ENCODE measurements at places on chromosomes 2 and 18.

GRCh38 chr2:85666435-85667316 lies 1.3 kb downstream of the SFTPB start:
- ATAC-seq, result no peak

DNA sequence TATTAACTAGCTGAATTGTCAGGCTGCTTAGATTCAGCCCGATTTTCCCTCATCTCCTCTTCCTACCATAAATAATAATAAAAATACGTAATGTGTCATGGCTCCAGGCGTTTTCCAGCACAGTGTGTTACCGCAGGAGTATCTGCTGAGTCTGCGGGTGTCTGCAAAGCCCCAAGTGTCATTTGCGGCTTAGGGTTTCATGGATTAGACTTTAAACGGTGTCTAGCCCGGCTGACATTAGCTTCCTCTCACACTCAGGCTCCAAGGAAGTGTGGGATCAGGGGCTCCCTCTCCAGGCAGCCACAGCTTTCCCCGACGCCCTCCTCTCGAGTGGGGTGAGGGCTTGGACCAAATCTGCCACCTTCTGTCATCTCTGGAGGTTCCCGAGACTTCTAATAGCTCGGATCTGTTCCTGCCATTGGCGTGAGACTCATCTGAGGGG lies 14.1 kb upstream of the HOXD1 start:
- ATAC-seq, result no peak

DNA sequence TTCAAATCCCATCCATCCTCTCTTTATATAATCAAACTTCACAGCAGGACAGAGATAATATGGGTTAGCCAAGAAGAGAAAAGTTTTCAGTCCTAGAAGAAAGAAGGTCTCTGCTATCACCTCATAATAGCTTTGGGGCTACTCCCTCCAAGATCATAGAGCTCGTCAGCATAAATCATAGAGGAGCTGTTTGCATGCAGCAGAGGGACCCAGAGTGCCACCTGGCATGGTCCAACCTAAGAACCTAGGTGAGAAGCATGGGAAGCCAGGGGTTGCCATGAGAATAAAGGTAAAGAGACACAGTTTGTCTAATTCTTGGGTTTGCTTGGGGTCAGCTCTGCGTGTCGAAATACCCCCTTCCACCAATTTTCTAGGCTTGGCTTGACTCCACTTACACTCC lies 87.1 kb upstream of the CYP1B1 start:
- no peak for ATAC-seq

DNA sequence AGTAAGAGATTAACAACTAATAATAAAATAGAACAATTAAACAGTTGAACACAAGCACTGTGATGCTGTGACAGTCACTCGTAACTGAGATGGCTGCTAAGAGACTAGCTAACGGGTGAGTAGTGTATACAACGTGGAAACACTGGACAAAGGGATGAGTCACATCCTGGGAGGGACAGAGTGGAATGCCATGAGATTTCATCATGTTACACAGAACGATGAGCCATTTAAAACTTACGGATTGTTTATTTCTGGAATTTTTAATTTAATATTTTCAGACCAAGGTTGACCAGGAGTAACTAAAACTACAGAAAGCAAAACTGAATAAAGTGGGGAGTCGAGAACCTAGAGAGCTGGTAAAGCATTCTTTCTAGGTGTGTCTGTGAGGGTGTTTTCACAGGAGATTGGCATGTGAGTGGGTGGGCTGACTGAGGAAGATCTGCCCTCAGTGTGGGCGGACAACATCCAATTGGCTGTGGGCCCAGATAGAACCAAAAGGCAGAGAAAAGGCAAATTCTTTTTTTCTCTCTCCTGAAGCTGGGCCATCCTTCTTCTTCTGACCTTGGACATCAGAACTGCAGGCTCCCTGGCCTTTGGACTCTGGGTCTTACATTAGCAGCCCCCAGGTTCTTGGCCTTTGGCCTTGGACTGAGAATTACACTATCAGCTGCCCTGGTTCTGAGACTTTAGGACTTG lies 14.6 kb downstream of the TMSB10 start:
- ATAC-seq, result peak; percentile 68

DNA sequence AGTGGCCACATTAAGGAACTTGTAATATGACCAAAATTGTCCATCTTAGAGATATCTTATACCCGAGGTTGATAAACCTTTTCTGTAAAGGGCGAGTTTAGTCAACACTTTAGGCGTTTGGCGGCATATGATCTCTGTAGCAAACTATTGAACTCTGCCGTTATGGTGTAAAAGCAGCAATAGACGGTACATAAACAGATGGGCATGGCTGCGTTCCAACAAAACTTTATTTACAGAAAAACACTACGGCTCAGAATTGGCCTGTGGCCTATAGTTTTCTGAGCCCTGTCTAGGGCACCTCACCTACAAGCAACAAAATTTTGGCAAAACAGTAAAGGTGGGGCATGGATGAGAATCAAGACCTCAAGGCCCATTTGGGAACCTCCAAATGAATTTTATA lies 121.9 kb upstream of the HAAO start:
- no peak for ATAC-seq

- no peak for ATAC-seq
Observed at GRCh38 chr2:71776227-71776626, 322.9 kb downstream of the DYSF start.

DNA sequence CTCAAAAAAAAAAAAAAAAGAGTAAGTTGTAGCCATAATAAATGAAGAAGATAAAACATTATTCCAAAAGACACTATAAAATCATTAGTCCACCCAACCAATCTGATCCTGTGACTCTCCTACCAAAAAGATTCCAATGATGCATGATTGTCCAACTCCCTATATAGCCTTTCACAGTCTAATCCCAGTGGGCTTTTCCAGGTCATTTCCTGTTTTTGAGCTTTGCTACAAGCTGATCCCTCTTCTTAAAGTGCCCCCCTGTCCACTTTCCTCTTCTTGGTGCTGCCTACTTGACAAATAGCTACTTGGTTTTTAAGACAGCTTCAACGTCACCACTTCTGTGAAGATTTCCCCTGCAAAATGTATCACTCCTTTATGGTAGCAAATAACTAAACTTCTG lies 88.4 kb downstream of the SEMA4F start:
- no peak for ATAC-seq

DNA sequence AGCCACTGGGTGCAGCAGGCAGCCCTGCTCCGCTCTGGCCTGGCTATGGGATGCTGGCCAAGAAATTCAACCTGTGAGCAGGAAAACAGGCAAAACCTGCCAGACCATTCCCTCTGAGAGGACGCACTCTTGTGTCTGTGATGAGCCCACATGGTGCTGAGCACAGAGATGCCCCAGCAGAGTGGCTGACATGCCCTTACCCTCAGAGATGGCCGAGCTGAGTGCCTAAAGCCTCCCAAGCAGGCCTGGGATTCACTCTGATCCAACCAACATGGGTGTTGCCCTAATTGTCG lies 34.3 kb upstream of the TAF1B start:
- no peak for ATAC-seq

- no peak for ATAC-seq
Observed at GRCh38 chr2:231144896-231145295, 20.1 kb upstream of the HTR2B start.

DNA sequence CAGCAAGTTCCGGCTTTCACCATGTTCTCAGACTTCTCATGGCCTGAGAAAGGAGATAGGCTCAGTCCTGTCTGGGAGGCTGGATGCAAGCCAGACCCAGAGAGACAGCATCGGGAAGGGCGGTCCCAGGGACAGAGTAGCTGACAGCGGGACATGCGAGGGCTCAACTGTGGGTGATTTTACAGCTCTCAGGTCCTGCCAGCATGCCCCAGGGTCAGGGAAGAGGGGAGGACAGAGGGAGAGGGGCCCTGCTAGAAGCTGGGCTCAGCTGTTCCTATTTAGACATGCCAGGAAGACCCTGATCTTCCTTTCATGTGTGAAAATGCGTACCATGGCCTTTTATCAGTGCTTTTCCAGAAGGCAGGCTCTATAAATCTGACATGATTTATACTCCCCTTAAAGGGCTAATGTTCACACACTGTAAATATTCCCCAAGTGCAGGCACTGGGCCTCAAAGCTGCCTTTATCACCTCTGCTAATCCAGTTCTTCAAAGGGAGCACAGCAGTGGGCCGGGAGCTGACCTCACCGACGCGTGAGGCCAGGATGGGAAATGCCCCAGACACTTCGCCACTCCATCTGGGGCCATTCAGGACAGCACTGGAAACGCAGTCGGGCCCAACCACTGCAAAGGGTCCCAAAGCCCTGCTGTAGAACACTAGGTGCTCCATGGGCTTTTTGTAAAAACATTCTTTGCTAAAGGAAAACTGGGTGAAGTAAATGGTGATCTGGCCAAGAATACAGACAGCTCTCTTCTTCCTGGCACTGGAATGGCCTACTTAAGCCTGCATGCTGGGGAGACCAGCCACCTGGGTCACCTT lies 96.1 kb upstream of the LMAN1 start:
- ATAC-seq, result no peak

- ATAC-seq, result peak; percentile 35
Observed at GRCh38 chr2:111032721-111033429, 87.8 kb upstream of the BCL2L11 start.

- no peak for ATAC-seq
Observed at GRCh38 chr2:7014174-7014640, 97.0 kb downstream of the RNF144A start.

DNA sequence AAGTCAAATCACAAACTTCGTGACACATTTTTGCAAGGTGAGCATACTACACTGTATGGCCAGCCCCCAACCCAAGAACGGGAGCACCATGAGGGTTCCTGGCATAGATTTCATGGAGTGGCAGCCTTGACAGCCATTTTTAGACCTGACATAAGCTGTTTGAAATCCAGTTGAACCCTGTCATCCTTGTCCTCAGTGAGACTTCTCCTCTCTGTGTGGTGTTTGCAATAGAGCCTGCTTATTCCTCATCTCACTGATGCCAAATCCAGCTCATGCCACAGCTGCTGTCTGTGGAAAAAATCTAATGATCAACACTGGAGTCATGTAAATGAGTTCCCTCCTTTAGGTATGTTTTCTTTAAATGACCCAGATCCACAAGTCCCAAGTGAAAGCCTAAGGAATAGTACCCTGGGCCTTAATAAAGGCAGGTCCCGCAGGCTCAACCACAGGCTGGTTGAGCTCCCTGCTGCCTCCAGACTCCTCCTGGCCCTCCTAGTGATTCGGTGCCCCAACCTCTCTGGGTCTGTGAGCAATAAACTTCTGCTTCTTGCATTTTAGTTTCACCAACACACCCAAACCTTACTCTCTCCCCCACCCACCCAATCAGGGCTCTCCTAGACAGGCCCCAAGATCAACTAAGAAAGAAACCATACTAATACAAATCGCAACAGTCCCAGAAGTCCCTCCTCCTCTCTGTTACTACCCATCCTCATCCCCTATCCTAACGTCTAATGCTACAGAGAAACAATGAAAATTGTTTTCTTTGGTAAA lies 8.4 kb upstream of the CREG2 start:
- ATAC-seq, result no peak

- ATAC-seq, result no peak
Observed at GRCh38 chr2:125681576-125681975, 974.4 kb upstream of the GYPC start.

GRCh38 chr2:20487030-20487391 lies 40.1 kb downstream of the RHOB start:
- no peak for ATAC-seq

- no peak for ATAC-seq
Observed at GRCh38 chr18:24027156-24027827, 12.7 kb downstream of the TTC39C start.

DNA sequence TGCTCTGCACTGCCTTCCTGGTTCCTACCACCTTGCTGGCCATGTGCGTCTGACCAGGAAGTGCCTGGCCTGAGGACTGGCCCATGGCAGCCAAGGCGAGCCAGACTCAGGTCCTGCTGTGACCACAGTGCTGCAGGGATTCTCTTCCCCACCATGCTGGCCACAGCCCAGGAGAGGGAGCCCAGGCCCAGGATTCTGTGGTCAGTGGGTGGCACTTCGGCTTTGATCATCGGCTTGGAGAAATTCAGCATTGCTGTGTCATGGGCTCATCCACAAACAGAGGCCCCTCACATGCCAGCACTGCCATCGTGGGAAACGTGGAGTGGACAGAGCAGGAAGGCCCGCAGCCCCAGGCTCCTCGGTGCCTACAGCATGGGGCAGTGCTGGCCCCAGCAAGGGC lies 211.6 kb downstream of the SEPTIN10 start:
- no peak for ATAC-seq

DNA sequence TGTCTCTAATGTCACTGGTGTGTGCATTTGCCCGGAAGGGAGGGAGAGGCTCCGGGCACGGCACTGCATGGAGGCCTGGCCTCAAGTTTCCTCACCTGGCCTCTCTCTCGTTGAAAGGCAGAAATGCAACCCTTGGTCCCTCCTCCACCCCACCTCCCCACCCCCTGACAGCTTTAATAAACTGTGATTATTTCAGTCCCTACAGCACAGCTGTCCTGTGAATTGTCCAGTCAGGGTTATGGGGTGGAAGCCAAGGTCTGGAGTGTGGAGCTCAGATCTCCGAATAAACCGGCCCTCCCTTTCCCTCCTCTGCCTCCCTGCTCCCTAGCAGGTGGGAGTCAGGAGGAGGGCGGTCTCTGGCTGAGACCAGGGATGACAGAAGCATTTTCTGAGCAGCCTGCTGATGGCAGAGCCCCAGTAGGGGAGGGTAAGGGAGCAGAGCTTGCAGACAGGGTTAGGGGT lies 199.2 kb upstream of the SMAD2 start:
- ATAC-seq, result no peak

- ATAC-seq, result no peak
Observed at GRCh38 chr2:57809230-57809629, 237.4 kb upstream of the VRK2 start.

DNA sequence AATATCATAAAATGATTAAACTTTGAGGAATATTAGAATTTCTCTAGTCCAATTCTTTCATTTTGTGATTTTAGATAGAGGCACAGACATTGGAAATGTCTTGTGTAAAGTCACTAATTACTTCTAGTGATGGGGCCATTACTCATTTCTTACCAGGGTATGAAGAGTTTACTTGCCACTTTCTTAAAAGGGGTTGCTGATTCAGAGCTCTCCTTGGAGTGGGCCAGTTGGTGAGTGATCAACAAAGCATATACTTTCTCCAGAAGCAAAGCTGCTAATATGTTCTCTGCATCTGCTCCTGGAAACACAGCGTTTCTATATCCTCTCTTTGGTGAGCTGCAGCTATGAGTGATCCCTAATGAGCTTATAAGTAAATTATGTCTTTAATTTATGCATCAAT lies 408.9 kb upstream of the LRATD1 start:
- no peak for ATAC-seq

- no peak for ATAC-seq
Observed at GRCh38 chr18:44409515-44409914, 271.2 kb upstream of the SETBP1 start.

DNA sequence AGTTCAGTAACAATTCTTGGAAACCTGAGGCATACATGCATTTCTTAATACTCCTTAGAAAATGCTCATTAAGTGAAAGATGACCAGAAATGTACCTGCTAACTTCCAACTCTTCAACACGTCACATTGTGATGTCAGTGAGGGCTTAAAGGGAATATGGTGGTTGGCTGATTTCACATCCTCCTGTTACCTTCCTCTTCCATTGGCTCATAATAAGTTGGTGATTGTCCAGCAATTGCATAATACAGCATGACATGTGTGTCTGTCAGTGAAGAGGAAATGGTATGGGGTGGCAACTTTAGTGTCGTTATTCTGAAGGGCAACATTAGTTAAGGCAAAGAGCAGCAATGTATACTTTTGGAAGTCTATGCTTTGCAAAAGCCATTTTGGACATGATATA lies 26.0 kb downstream of the PLEK start:
- ATAC-seq, result no peak

GRCh38 chr18:75132931-75133525 lies 75.9 kb downstream of the PTGR3 start:
- no peak for ATAC-seq

- ATAC-seq, result no peak
Observed at GRCh38 chr2:74944987-74945787, 13.3 kb upstream of the POLE4 start.
